ENCODE measurements at places on chromosomes 11 and 22.

DNA sequence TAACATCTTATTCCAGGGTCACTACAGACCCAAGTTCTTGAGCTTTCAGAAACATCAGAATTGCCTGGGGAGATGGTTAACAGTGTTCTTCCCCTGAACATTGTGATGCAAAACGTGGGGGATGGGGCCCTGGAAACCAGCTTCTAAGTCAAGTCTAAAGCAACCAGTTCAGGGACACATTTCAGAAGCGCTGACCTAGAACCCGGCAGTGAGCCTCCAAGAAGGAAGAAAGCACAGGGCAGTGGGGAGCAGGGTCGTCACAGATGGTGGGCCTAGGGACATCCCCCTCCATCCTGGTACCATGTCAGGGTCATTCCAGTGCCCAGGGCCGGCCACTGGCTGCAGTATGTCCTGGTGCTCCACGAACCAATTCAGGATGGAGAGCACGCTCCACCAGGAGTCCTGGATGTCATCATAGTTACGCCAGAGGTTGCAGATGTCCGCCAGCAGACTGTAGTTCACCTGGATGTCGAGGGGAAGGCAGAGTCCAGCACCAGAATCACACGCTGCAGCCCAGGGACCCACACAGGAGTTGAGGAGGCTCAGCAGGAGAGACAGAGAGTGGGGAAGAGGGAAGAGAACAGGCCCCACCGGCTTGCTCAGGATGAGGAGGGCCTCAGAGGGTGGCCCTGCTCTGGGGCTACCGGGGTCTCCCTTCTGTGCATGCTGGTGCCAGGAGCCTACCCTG is 5.0 kb downstream of the NAGA start:
- no peak for DNase-seq

- no peak for DNase-seq
These were observed 440.1 kb upstream of the DDI1 start for GRCh38 chr11:103596315-103596714.

- no peak for DNase-seq
These were observed 5.7 kb downstream of the POLR3H start for GRCh38 chr22:41538583-41538982.

GRCh38 chr11:45959851-45960250 is 37.4 kb downstream of the LARGE2 start:
- no peak for DNase-seq

DNA sequence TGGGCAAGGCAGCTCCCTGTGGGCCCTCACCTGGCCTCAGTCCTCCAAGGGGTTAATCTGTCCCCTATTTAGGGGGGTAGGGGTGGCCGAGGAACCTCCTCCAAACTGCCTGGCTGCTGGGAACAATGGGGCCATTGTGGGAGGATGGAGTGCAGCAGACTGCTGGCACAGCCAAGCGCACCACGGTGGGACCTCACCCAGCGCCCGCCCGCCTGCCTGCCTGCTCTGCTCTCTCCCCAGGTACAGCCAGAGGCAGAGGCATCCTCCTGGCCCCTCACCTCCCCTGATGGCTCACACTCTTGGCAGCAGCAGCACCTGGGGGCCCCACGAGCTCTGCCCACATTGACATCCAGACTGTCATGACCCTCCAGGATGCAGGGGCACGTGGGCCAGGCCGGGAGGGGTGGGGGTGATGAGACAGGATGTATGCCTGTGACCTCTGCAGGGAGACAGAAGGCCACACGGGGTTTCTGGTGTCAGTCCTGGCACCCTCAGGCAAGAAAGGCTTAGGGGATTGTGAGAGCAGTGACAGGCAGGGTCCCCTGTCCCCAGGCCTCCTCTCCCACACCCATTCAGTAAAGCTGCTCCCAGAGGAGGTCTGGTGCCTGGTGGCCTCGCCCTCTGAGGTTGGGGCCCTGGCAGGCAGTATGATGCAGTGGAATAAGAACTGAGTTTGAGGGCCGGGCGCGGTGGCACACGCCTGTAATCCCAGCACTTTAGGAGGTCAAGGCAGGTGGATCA is 11.4 kb downstream of the BCL9L start:
- DNase-seq: no peak

DNA sequence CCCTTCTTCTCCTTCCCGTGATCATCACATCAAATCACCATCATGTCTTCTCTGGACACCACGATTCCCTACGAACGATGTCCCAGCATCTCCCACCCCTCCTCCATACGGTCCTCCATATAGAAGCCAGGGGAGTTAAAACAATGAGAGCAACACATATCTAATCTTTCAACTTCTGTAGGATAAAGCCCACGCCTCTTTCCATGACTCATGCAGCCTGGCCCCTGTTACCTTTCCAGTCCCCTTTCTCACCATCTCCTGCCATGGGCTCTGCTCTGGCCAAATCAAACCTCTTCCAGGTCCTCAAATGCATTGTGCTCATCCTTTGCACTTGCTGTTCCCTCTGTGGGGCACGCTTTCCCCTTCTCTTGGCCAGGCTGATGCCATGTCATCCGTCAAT is 23.6 kb downstream of the RPS6KA4 start:
- DNase-seq: no peak

DNA sequence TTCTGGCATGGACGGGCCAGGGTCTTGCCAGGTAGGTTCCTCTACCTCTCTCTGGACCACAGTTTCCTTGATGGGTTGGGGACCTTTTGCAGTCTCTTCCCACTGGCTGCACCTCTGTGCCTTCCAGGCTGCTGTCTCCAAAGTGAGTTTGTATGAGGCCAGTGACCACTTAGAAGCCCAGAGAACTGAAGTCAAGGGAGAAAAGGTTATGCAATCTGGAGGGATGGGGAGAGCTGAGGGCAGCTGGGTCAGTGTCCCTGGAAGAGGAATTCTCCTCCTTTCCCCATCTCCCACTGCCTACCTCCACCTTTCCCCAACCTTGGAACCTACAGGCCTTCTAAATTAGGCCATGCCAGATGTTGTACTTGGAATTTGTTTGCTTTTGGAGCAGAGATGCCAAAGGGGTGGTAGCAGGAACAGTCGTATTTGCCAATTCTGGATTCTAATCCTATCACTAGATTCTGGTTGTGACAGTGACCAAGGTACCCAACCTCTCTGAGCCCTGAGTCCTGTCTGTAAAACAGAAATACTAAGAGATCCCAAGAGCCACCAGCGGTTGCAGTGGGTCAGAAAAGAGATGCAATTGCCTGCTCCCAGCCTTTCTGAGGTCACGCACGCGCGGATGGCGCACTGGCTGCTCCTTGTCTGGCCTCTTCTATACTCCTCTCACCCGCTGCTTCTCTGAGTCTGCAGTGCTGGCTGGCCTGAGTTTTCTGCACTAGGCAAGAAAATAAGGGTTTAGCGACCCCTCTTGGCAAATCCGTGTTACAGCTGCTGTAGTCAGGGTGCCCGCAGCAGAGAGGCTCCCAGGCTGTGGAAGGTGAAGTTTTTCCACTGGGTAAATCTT is 10.7 kb upstream of the ACCSL start:
- DNase-seq: peak; percentile 84

DNA sequence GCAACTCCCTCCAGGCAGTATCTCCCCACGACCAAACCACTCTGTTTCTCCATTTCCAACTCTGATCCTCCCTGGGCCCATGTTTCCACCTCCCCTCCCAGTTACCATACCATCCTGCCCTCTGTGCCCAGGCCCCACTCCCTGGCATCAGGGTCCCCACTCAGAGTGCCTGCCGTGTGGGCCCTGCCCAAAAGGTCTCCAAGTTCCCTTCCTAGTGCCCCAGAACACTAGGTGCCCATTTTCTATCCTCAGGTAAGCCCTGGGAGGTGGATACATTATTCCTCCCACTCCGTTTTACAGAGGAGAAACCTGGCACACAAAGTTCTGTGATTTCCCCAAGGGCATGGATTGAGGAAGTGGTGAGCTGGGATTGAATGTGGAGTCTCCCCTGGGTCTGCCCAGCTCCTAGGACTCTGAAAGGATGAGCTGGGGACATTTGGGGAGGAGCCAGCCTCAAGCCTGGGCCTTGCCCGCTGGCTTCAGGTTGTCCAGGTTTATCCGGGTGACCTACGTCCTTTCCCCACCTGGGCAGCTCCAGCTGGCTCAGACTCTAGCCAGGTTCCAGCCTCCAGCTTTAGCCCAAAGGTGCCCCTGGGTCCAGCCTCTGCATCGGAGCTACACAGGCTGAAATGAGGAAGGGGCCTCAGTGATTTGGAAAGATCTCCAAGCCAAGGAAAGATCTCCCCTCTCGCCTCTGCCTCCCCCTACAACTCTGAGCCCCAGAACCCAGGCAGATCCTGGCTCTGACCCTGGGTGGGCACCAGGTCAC is 2.2 kb upstream of the GSTT4 start:
- DNase-seq: no peak

- DNase-seq: peak; percentile 20
These were observed 14.6 kb downstream of the ACAT1 start for GRCh38 chr11:108135845-108136544.

GRCh38 chr11:296171-297050 is 2.9 kb downstream of the IFITM5 start:
- DNase-seq: no peak

GRCh38 chr11:103978616-103979595 is 57.5 kb upstream of the DDI1 start:
- DNase-seq: no peak

GRCh38 chr22:38923463-38924346 is 33.7 kb upstream of the APOBEC3A start:
- no peak for DNase-seq

DNA sequence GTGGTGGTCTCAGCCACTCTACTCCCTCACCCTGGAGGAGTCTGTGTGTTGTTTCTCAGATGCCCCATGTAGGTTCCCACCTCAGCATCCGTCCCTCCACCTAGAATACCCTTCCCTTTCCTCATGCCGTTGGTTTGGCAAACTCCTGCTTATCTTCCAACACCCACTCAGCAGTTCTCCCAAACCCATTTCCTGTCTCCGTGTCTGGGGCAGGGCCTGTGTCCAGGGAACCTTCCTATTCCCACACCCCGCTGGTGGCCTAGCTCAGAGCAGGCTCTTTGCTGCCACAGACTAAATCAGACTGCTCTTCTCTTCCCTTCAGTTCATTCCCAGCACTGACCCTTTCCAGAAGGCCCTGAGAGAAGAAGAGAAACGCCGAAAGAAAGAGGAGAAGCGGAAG is 7.5 kb upstream of the SREBF2 start:
- no peak for DNase-seq

DNA sequence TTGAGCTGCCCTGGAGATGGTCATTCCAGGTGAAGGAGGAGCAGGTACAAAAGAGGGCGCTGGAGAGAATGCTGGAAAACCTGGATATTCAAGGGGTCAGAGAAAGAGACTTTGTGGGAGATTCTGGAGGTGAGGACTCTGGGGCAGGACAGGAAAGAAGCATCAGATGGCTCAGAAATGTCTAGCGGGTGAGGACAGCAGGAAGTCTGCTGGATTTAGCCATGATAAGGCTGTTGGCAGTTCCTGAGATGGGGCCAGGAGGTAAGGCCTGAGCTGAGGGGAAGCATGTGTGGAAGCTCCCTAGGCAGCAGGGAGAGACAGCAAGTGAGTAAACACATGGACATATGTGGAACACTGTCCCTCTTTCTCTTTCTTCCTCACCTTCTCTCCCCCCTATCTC is 1.5 kb downstream of the UPB1 start:
- DNase-seq: no peak

- DNase-seq: no peak
These were observed 67.6 kb upstream of the TENM4 start for GRCh38 chr11:79508461-79508860.

GRCh38 chr11:18890615-18891014 is 48.6 kb downstream of the MRGPRX1 start:
- DNase-seq: no peak

GRCh38 chr22:27452922-27453321 is 348.6 kb downstream of the MN1 start:
- DNase-seq: no peak

GRCh38 chr22:38981992-38982927 is at the start of gene APOBEC3B:
Gene APOBEC3B, plus strand, starts transcription at chr22:38982347. Its CDS starts 107 bp downstream, at chr22:38982454.
- peak; percentile 98 for DNase-seq

- no peak for DNase-seq
These were observed 23.6 kb downstream of the DCPS start for GRCh38 chr11:126327281-126328000.

GRCh38 chr22:23938328-23939016 is 22.5 kb downstream of the GSTT2B start:
- no peak for DNase-seq

- no peak for DNase-seq
These were observed 72.7 kb upstream of the TTC12 start for GRCh38 chr11:113241636-113242054.

- DNase-seq: peak; percentile 71
These were observed 69.3 kb downstream of the RAB38 start for GRCh38 chr11:88105951-88106350.

DNA sequence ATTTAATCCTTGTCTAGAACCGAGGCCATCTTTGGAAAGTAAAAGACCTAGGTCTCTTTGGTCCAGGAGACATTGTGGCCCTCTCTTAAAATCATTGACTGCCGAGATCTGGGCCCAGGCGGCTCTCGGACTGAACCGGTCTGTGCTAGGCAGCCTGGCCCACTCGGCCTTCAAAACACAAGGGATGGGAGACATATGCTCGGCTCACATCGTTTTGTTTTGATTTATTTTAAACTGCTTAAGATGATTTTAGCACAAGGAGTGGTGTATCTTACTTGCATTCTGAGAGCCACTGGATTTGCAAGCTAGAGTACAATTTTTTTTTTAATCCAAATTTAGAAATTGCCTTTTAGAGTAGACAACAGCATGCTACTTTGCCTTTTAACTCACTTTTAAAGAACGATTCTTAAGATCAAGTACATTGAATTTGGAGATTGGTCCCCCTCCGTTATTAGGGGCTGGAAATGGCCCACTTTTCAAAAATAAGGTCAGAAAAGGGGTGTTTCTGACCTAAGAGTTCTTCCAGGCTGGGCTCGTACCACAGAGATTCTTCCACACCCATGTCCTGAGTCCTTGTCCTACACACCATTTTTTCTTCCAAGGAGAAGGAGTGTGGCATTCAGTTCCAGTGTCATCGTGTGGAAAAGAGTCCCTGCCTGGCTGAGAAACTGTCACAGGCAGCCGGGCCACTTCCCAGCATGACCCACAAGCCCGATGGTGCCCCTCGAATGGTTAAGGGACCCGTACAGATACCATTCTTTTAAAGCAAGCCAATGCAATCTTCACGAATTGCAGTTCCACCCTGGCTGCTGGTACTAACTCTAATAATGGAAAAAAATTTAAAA is 80.5 kb upstream of the WNT7B start:
- DNase-seq: peak; percentile 65

DNA sequence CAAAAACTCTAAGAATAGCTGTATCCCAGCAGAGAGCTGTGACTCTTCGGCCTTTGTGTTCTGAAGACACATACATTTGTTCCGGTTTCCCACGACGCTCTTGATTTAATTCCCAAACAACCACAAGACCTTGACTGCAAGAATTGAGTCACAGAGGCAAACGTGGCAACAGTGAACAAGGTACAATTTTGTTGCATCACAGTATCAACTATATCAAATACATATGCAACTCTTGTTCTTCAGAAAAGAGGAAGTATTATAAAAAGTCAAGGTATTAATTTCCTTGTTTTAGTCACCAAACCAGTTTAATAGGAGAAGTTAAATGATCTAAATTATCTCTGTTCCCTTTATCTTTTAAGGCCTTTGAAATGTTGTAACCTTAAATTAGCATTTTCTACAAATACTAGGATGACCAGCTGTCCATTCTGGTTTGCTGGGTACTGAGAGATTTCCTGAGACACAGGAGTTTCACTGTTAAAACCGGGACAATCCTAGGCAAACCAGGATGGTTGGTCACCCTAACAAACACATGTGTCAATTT is 11.1 kb downstream of the HPS5 start:
- peak; percentile 28 for DNase-seq

Data from OCI-M1 (cell line).